Muscle of arm (tissue), 14 donors: ENCODE measurements at places on chromosomes 12 and 14.

GRCh38 chr14:88660056-88660455, 97.2 kb downstream of the ZC3H14 start:
- DNase-seq: no peak

DNA sequence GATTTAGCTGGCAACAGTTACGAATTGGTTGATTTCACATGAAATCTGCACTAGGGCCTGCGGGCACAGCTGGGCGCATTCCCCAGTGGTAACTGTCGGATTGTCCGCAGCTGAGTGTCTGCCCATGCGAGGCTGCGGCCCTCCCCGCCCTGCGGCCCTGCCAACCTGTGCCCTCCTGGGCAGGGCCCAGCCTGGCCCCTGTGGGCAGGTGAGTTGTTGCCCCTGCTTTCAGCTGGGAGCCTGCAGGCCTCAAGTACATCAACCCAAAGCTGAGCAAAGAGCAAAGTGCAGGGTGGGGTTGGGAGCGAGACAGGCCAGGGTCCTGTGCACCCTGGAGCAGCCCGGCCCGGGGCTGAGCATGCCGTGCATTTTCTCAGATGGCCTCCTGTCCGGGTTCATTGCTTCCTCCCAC, 89.1 kb downstream of the ADGRD1 start:
- DNase-seq: no peak

GRCh38 chr12:62351326-62351725, 91.1 kb downstream of the USP15 start:
- no peak for DNase-seq

GRCh38 chr14:101495827-101496775, 65.2 kb upstream of the DIO3 start:
- DNase-seq: no peak

- DNase-seq: no peak
Observed at GRCh38 chr12:42977451-42978230, 388.1 kb upstream of the PRICKLE1 start.

- DNase-seq: no peak
Observed at GRCh38 chr12:6970096-6970527, 352 bp downstream of the PHB2 start.

DNA sequence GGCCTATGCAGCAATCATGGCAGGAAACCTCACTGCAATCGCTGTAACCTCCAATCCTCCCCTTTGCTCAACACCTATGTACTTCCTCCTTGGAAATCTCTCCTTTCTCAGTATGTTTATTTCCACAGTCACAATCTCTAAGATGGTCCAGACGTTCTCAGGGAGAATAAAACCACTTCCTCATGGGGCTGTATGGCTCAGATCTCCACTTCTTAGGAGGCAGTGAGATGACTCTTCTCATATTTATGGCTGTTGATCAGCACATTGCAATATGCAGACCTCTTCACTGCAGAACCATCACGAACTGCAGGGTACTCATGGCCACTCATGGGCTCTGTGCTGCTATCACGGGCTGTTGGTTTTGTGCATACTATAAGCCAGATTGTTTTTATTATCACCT, 17.1 kb upstream of the OR4K17 start:
- DNase-seq: no peak

DNA sequence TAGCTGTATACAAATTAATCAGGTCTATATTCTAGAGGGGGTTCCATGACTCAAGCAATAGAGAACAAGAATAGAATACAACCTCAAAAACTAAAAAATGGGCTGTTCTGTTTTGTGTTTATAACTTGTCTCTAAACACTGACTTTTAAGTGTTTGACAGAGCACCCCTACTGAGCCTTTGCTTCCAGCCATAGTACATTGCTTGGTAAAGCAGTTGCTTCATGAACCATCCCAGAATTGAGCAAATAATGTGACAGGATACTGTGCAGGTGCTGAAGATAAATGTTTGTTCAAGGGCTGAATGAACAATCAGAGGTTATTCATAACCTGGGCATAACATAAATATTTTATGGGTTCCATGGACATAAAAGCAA, 11.5 kb downstream of the SPTSSA start:
- DNase-seq: no peak

- no peak for DNase-seq
Observed at GRCh38 chr12:1820191-1820895, at the start of gene LRTM2. TSS of gene LRTM2 (plus strand) at chr12:1820565. CDS start at chr12:1828149, 7,584 bp downstream.

DNA sequence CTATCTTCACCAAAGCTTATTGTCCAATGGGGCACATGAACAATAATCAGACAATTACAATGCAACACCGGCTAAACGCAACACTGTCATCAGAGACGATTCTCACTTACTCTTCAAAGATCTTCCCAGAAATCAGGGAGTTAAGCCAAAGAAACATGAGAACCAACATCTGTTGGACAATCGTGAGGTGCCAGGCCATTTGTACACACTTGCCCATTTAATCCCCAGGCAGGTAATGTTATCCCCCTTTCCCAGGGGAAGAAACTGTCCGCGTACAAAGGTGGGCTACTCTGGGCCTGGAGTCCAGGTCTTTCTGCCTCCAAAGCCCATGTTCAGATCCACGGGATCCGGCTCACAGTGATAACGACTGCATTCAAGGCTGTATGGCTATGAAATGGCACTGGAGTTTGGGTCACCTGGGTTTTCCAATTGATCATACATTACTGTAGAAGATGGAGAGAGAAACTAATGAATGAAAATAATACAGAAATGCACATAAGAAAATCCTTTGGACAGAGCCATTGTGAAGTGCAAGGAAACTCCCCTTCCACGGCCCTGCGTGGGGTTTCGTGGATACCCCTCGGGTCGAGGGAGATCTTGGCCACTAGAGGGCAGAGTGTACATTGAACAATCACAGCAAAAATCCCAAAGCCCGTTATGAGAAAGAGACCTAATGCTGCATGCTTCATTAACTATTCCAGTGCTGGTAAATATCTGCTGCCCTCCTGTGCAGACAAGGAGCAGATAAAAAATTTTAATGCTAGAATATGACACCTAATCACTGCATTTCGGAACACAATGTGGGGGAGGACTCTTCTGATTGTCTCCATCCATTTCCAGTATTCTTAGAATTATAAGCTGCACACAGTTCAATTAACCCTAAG, 111.4 kb downstream of the EGLN3 start:
- DNase-seq: peak; percentile 56

DNA sequence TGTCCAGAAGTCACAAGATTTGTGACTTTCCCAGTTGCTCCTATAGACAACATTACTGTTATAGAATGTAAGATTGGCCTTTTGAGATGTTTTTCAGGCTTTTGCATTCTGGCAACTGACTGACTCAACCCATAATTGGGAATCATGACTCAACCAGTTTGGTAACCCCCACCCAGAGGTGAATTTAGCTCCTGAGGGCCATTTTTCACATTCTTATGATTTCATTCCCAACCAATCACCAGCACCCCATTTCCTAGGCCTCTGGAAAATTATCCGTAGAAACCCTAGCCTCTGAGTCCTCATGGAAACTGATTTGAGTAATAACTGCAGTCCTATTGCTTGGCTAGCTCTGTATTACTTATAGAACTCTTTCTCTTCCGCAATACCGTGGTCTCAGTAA, 626.0 kb upstream of the SEL1L start:
- DNase-seq: no peak

GRCh38 chr12:53365245-53365904, 14.6 kb upstream of the SP1 start:
- no peak for DNase-seq

GRCh38 chr14:48275301-48275700, 599.9 kb upstream of the MDGA2 start:
- no peak for DNase-seq

GRCh38 chr12:111636209-111636945, 37.3 kb upstream of the ATXN2 start:
- DNase-seq: peak; percentile 93

DNA sequence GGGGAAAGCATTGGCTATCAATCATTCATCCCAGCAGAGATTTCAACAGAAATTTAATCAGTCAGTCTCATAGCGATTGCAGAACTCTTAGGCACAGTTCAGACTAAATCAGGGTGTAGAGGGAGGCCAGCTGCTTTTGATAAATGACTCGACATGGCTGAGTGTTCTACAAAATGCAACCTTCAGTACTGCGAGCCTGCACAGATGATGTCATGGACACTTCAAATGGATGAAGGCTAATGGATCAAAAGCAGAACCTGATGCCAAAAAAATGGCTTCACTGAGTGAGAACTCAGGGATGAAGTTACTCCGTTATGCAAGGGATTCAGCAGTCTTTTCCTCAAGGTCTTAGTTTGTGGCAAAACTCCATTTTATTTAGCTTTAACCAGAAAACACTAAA, 167.3 kb downstream of the DACT1 start:
- peak; percentile 67 for DNase-seq

GRCh38 chr12:48936379-48936979, 11.2 kb upstream of the FKBP11 start:
- peak; percentile 75 for DNase-seq

GRCh38 chr14:104768437-104769323, 15.7 kb downstream of the SIVA1 start:
- DNase-seq: peak; percentile 90

DNA sequence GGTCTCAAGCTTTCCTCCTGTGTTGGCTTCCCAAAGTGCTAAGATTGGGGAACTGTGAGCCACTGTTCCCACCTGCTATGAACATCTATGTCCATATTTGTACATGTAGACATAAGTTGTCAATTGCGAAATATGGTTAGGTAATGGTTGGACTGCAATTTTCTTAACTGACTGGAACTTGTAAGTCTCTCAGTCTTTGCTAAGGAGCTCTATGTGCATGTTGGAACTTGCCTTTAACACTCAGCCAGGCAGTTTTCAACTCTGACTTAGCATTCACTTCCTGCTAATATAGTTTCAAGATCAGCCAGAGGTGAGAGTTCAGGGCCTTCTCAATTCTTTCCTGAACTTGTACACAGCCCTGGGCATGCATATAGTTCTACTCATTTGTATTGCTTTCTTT, 44.5 kb upstream of the EEA1 start:
- no peak for DNase-seq

DNA sequence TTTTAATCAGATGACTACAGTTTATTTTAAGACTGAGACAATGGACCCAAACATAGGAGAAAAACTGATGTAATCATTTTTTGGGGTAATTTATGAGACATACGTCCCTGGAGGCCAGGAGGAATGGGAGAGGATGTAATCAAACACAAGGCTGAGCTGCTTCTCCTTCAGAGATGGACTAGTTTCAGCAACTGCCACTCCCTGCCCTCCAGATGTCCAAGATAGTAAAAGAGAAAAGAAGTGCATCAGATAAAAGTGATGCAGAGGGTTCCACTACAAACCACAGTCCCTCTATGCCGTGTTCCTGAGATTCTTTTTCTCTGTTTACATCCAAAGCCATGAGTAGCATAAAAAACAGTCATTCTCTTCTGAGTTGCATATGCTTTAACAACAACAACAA, 101.1 kb downstream of the DACT1 start:
- DNase-seq: no peak

GRCh38 chr12:8648576-8649205, 13.9 kb downstream of the MFAP5 start:
- no peak for DNase-seq

DNA sequence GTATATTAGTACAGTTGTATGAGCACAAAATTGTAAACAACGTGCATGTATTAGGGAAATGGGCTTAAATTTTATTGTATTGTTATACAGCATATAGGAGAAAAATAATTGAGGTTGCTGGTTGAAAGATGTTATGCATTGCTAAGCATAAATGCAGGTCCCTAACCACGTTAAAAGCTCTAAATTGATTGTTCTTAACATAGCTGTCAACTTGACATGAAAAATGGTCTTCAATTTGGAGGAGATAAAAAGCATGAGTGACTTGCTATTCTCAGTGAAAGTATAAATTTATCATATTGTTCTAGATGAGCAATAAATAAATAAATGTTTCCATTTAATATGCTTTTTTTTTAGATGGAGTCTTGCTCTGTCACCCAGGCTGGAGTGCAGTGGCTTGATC, 506.6 kb upstream of the ATXN7L3B start:
- DNase-seq: no peak

DNA sequence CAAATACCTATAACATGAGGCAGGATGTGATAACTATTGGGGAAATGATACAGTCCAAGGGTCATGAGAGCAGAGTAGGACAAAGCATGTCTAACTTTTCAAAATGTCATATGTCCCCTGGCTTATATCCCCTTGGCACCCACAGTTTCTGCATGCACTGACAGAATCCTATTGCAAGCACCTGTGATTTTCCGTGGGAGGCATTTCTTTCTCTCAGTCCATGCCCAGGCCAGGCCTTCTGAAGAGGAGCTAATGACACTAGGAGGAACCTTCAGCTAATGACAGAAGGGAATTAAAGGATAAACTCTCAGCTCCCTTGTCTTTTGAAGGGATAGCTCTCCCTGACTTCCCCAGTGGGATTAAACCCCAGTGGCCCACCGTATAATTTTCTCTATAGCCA, 249.2 kb downstream of the TTC6 start:
- no peak for DNase-seq

- no peak for DNase-seq
Observed at GRCh38 chr12:80056845-80057244, 42.5 kb upstream of the OTOGL start.

DNA sequence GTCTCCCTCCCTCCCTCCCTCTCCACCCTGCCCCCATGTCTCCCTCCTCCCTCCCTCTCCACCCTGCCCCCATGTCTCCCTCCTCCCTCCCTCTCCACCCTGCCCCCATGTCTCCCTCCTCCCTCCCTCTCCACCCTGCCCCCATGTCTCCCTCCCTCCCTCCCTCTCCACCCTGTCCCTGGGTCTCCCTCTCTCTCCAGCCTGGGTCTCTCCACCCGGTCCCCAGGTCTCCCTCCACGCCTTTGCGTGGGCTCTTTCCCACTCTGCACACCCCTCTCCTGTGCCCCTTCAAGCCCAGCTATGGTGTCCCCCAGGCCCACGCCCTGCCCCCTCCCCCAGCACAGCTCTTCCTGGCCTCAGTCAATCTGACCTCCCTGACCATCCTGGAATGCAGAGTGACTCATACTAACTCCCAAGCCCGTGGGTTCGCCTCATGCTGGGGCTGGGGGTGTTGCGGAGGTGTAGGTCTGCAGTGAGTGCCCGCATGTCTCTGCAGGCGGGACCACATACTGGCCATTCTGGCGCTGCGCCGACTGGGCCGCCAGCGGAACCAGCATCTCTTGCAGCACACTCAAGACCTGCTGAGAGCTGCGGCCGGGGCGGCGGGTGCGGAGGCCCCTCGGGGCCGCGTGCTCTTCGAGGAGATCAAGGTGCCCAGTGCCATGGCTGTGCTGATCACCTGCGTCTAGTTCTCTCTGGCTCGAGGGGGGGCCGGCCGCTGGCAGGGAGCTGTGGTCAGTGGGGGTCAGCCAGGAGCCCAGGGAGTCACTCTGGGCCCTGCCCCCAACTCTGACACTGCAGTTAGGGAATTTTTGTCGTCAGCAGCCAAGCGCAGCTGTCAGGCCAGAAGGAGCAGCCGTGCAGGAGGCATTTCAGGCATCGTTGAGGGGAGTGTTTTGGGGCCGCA, 13.5 kb upstream of the TNFAIP2 start:
- DNase-seq: peak; percentile 62

DNA sequence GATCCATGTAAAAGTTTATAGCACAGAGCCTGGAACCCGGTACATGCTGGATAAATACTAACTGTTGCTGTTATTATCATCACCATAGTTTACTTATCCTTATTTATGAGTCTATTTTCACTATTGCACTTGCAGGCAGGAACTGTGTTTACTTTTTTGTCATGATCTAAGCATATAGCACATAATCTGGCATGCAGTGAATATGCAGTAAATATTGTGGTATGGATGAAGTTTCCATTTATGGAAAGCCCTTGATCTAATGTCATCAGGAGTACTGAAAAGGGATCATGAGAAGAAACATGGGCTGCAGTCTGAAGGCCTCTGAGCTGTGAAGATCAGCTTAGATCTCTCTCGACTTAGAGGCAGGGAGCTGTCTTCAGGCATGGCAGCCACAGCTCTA, 91.6 kb downstream of the KCNK13 start:
- no peak for DNase-seq

GRCh38 chr12:132150780-132151144, 6.5 kb downstream of the NOC4L start:
- no peak for DNase-seq
